ENCODE measurements at places on chromosomes 13 and 19. TPM values are rescaled to one million over a fixed set of nuclear protein-coding genes. Genes with fewer than 3 reads are reported as not detected.

- no peaks in the 10 kb centered on the region for H3K4me1 ChIP-seq
- H3K36me3 ChIP-seq, result peaks cover 26% of the 10 kb centered on the region
- DNase-seq, result no peak
- H3K27ac ChIP-seq, result no peak overlapping the region
These were observed 26.6 kb downstream of the SLAIN1 start for GRCh38 chr13:77724092-77724491.

DNA sequence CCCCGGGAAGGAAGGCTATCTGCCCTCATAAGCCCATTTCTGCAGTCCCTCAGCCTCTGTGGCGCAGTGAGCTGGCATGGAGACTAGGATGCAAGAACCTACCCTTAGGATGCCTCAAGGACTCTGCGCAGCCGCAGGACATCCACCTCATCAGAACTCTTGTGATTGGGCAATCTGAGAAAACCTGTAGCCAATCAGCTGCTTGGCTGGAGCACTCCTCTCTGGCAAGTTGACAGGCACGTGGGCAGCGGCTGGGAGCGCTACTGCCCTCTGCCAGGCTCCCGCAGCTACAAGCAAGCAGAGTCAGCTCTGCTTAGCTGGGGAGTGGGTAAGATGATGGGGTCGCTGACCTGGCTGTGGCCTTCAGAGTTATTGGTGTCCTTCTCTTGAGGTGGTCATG lies 1.5 kb upstream of the ECSIT start:
- no peak overlapping the region for H3K4me3 ChIP-seq
- peaks cover 10% of the 10 kb centered on the region for H3K4me1 ChIP-seq
- no peak overlapping the region for H3K27ac ChIP-seq

Gene RFX2
- polyA plus RNA-seq, result 1.6 TPM

Gene SLC46A3
- polyA plus RNA-seq, result 32.8 TPM

DNA sequence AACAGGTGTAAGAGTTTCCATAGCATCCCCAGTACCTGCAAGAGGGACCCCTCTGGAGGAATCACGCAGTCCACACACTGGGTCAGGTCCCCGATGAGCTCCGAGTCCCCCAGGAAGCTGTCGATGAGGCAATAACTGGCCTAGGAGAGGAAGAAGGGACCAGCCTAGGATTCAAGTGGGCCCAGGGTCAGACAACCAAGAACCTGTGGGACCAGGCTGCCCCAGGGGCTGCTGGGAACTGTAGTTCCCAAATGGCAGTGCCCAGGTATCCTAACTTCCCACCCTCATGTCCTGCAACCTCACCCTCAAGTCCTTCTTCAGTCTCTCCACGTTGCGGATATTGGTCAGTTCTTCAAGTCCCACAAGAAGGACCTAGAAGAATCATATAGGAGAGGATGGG lies 1.8 kb downstream of the FUZ start:
- H3K27ac ChIP-seq, result no peak overlapping the region
- no peaks in the 10 kb centered on the region for H3K36me3 ChIP-seq
- peaks cover 33% of the 10 kb centered on the region for H3K4me1 ChIP-seq
- DNase-seq, result no peak

DNA sequence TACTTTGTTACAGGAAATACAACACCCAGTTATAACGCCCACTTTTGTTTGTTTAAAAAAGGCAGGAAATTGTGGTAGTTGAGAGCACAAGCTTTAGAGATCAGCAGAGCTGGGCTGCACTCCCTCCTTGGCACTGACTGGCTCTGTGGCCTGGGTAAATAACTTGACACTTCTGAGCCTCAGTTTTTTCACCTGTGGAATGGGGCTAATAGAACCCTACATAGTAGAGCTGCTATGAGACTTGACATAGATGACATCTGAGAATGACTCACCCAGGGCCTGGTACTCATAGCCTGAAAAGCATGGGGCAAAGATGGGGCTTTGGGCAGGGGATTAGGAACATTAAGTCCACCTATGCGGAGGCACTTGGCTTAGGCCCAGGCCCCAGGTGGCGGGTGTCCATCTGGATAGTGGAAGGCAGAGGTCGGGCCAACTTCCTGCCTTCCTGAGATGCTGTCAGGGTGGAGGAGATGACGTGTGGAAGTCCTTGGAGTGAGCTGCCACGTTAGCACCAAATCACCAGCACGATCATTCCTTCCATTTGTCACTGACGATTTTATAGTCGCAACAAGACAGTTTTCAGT lies 159.1 kb downstream of the KATNAL1 start:
- peak overlapping the region; percentile 68 for H3K4me3 ChIP-seq
- DNase-seq, result peak; percentile 78
- peaks cover 71% of the 10 kb centered on the region for H3K4me1 ChIP-seq
- H3K36me3 ChIP-seq, result no peaks in the 10 kb centered on the region
- no peaks in the 10 kb centered on the region for H3K27me3 ChIP-seq
- peak overlapping the region; percentile 77 for H3K27ac ChIP-seq

GRCh38 chr19:18595475-18595874 lies 6.9 kb downstream of the REX1BD start:
- H3K4me3 ChIP-seq, result no peak overlapping the region
- peaks cover 6% of the 10 kb centered on the region for H3K36me3 ChIP-seq
- no peak for DNase-seq
- no peaks in the 10 kb centered on the region for H3K27me3 ChIP-seq
- no peak overlapping the region for H3K27ac ChIP-seq
- peaks cover 17% of the 10 kb centered on the region for H3K4me1 ChIP-seq

GRCh38 chr13:32746474-32746873 lies 160.2 kb downstream of the PDS5B start:
- H3K4me3 ChIP-seq, result no peak overlapping the region
- no peak overlapping the region for H3K27ac ChIP-seq
- no peaks in the 10 kb centered on the region for H3K27me3 ChIP-seq
- H3K36me3 ChIP-seq, result peaks cover 22% of the 10 kb centered on the region
- DNase-seq, result no peak
- H3K4me1 ChIP-seq, result no peaks in the 10 kb centered on the region

GRCh38 chr19:56973713-56974555 lies 133.4 kb upstream of the PEG3 start:
- no peaks in the 10 kb centered on the region for H3K36me3 ChIP-seq
- H3K4me1 ChIP-seq, result no peaks in the 10 kb centered on the region
- H3K27me3 ChIP-seq, result no peaks in the 10 kb centered on the region
- H3K27ac ChIP-seq, result no peak overlapping the region
- H3K4me3 ChIP-seq, result no peak overlapping the region
- no peak for DNase-seq

- H3K36me3 ChIP-seq, result no peaks in the 10 kb centered on the region
- H3K27ac ChIP-seq, result no peak overlapping the region
- no peak for DNase-seq
These were observed 14.4 kb downstream of the MYO16 start for GRCh38 chr13:108643646-108644353.

DNA sequence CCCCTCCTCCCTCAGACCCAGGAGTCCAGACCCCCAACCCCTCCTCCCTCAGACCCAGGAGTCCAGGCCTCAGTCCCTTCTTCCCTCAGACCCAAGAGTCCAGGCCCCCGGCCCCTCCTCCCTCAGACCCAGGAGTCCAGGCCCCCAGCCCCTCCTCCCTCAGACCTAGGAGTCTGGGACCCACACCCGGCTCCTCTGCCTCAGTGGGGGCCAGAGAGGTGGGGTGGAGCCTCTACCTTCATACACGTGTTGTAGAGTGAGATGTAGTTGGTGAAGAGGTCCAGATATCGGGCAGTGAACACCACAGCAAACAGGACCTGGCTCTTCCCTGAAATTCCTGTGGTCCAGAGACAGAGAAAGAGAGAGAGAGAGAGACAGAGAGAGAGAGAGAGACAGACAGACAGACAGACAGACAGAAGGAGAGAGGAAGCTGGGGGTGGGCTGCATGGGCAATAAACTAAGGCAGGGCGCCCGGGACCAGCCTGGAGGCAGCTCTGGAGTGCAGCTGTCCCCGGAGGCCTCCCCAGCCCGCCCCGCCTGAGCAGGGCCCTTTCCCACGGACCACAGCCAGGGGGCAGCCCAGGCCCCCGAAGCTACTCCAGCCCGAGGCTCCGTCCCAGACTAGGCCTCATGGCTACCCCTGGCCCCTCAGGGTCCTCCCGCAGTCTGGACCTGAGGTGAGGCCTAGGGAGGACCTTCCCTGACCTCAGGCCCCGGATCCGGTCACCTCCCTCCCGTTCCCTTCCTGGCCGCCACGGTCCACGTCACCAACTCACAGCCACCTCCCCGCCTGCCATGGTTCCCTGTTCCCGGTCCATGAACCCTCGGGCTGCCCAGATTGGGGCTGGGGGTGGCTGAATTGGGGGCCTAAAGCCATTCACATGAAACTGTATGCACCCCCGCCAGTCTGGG lies 907 bp downstream of the KDELR1 start:
- peaks cover 5% of the 10 kb centered on the region for H3K27me3 ChIP-seq
- DNase-seq, result peak; percentile 57
- peaks cover 41% of the 10 kb centered on the region for H3K4me1 ChIP-seq
- H3K27ac ChIP-seq, result peak overlapping the region; percentile 80
- peak overlapping the region; percentile 70 for H3K4me3 ChIP-seq
- peaks cover 25% of the 10 kb centered on the region for H3K36me3 ChIP-seq

GRCh38 chr19:37594304-37594981 lies at the start of the genes ZNF540 and ZNF571:
Gene ZNF540, plus strand, starts transcription at chr19:37594876. Its CDS starts 3,572 bp downstream, at chr19:37598448.
Gene ZNF571, minus strand, starts transcription at chr19:37594792. Its CDS starts 8,116 bp downstream, at chr19:37586676.
- H3K27ac ChIP-seq, result peak within 1 kb of the TSS; percentile 96
- peaks cover 19% of the 10 kb centered on the region for H3K36me3 ChIP-seq
- peak within 1 kb of the TSS; percentile 98 for H3K4me3 ChIP-seq
- H3K27me3 ChIP-seq, result no peaks in the 10 kb centered on the region
- DNase-seq, result peak; percentile 89
- H3K4me1 ChIP-seq, result peaks cover 18% of the 10 kb centered on the region

GRCh38 chr19:33194886-33195644 lies 935 bp downstream of the LRP3 start:
- no peaks in the 10 kb centered on the region for H3K36me3 ChIP-seq
- peaks cover 7% of the 10 kb centered on the region for H3K27me3 ChIP-seq
- H3K27ac ChIP-seq, result no peak overlapping the region
- no peaks in the 10 kb centered on the region for H3K4me1 ChIP-seq
- no peak for DNase-seq

DNA sequence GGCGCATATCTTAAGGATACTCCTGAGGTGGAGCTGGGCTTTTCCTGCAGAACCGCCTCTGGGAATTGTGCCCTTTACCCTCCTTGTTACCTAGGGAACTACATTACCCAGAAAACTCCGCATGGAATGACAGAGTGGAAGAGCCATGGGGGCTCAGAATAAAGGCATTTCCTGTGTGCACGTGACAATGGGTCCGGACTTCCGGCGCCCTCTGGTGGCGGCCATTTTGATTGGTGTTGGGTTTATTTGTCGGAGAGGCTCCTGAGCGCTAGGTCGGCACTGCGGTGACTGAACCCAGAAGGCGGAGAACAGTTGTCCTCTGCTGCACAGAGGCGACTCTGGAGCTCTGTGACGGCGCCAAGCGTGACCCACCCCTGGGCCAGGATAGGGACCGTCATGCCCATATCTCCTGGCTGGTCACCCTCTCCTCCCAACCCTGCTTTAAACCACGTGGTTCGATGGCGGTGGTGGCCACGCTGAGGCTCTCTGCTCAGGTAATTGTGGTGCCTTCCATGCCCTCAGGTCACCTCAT lies at the start of gene ZNF587B:
TSS of gene ZNF587B (plus strand) at position 229 of the 532 bp plus-strand sequence. CDS start at position 459, 230 bp downstream.
- H3K4me3 ChIP-seq, result no peak within 1 kb of the TSS
- no peak within 1 kb of the TSS for H3K27ac ChIP-seq
- no peaks in the 10 kb centered on the region for H3K27me3 ChIP-seq
- no peaks in the 10 kb centered on the region for H3K36me3 ChIP-seq
- no peaks in the 10 kb centered on the region for H3K4me1 ChIP-seq

DNA sequence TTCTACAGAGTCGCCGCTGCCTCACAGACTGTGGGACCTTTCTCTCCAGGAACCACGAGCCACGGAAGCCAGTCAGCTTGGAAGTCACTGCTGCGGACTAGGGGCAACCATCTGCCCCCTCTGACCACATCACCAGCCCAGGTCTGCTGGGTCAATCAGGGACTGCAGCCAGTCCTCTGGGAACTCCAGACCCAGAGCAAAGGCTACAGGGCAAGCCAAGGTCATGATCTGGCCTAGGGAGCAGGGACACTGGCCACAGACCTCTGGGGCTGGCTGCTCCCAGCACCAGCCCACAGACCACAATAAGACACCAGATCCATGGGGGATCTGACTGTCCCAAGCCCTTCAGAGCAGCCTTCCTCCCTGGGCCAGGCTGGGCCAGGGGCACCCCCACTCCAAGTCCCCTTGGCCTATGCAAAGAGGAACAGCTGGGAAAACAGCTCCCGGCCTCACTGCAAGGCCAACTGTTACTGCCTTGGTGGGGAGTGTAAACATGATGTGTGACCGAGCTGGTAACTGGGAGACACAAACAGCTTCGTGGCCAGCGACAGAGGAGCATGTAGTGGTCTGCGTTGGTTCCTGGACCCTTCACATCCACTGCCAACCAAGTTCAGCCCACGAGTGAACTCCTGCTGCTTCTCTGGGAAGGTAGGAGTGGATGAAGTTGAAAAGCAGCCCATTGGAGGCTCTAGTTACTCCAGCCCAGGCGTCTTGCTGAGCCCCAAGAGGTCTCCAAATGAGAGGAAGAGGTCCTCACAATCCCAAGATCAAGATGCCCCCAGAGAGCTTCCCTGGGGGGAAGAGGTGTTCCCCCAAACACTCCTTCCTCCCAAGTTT lies 1.5 kb downstream of the AKT2 start:
- peaks cover 56% of the 10 kb centered on the region for H3K4me1 ChIP-seq
- H3K36me3 ChIP-seq, result peaks cover 6% of the 10 kb centered on the region
- H3K27ac ChIP-seq, result peak overlapping the region; percentile 95
- no peak for DNase-seq
- peak overlapping the region; percentile 90 for H3K4me3 ChIP-seq
- H3K27me3 ChIP-seq, result no peaks in the 10 kb centered on the region

GRCh38 chr19:28665748-28666147 lies 547.2 kb downstream of the UQCRFS1 start:
- H3K36me3 ChIP-seq, result no peaks in the 10 kb centered on the region
- no peaks in the 10 kb centered on the region for H3K4me1 ChIP-seq
- no peaks in the 10 kb centered on the region for H3K27me3 ChIP-seq
- no peak overlapping the region for H3K27ac ChIP-seq

Gene GAPDHS
- polyA plus RNA-seq, result not detected

DNA sequence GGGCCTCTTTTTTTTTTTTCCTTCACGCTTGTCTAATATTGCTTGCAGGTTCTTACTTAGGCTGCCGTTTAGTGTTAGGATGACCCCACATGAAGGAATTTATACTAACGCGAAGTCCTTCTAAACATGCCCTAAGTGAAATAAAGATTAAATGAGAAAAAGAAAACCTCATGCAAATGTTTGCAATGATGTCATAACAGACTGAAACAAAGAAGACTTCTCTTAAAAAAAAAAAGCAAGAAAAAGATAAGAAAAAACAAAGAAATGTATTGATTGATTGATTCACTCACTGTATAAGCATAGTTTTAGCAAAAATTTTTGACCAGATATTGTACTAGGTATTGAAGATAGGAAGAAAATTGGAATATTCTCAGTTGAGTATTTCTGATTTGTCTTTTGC lies 418.2 kb downstream of the IRS2 start:
- H3K27ac ChIP-seq, result no peak overlapping the region
- no peaks in the 10 kb centered on the region for H3K27me3 ChIP-seq
- no peaks in the 10 kb centered on the region for H3K36me3 ChIP-seq
- no peaks in the 10 kb centered on the region for H3K4me1 ChIP-seq

Gene TMEM190
- not detected for polyA plus RNA-seq

Gene CEACAM8
- polyA plus RNA-seq, result not detected

Measured in CD4-positive, CD25-positive, alpha-beta regulatory T cell (primary cell).